ENCODE measurements at places on chromosomes 6 and 20.

GRCh38 chr6:77425216-77425615, 38.1 kb downstream of the HTR1B start:
- DNase-seq: no peak

- no peak for DNase-seq
Measured at GRCh38 chr20:49149281-49150045, 38.7 kb downstream of the STAU1 start.

DNA sequence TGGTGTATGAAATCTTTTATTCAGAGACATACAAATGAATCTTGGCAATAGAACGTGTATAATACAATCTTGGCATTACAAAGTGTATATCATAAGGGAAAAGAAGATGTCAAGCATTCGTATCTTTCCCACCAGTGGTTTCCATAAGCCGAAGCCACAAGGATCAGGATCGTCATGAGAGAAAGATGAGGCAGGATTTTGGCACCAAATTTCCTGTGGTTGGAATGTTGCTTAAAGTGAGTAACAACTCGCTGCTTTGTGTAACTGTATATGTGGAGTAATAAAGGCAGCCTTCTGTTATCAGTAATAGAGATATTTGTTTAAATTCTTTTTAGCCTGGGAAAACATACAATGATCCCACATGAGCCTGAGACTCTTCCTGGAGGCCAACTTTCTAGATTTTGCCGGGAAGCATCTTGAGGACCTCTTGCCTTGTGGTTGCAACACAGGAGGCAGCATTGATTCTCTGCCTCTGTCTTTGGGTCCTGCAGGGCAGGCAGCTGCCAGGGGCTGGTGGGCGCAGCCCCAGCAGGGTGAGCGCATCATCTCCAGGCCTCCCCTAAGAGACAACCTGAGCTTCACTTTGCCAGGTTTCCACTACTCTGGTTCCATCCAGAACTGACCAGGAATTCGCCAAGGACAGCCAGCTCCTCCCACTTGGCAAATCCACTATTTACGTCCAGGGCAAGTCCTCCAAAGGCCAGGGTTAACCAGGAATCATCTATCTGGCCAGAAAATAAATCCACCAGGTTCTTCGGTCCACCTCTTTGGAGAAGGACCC, 230.9 kb upstream of the SULF2 start:
- no peak for DNase-seq

DNA sequence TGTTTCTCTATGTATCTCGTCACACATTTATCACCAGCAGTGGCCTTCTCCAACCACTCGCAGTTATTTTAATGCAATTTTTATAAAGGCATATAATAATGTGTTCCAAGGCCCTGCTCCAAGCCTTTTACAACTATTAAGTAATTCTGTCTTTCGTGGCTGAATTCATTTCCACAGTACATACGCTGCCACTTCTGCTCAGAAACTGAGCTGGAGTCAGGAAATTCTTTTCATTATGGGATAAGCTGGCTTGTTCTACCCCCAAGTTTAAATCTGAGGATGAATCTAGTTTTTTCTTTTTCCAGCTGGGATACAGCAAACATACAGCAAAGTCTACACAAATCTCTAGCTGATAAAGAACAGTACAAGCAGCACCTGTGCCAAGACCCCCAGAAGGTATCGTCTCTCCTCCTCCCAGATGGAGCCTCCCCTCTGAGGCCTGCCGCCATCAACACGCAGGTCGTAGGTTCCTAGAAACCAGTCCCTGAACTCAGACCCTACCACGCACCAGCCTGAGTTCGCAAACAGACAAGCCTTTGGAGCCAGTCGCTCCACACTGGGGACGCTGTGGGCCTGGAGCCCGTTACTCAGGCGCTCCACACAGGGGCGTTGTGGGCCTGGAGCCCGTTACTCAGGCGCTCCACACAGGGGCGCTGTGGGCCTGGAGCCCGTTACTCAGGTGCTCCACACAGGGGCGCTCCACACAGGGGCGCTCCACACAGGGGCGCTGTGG, 263.5 kb downstream of the THBS2 start:
- no peak for DNase-seq

- no peak for DNase-seq
Measured at GRCh38 chr6:139515511-139515910, 141.1 kb upstream of the CITED2 start.

GRCh38 chr6:41850861-41851260, 44.3 kb downstream of the USP49 start:
- no peak for DNase-seq

DNA sequence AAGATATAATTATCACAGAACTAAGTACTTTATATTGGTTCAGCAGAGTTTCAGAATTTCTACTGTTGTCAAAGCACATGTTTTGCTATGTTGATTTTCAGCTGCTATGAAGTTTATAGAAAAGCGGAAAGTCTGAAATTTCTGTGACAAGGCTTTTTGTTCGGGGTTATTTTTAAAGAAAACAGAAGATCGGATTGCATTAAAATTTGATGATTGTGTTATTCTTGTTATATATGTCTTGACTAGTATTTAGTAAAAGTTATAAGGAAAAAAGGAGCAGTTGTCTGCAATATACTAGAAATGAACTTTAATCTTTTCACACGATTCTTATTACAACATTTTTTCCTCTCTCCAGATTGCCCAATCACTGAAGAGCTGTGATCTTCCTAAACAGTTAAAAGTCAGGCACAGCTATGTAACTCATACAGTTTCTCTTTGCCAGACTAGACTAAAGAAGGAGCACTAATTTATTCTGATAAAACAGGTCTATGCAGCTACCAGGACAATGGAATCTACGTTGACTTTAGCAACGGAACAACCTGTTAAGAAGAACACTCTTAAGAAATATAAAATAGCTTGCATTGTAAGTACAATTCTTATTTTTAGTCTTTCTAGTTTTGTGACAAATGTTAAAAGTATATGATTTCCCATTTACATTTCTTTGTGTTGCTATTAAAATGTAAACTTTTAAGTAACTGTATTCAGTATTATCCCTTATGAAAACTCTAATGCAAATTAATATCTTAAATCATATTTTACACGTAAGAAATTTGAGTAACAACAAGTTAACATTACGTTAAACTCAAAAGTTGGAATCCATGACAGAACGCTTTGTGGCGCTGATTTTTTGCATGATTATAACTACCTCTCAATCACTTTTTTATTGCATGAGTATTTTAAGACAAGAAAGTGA, at the start of gene ENPP3:
Gene ENPP3 (plus strand): TSS at position 423 of the 913 bp plus-strand sequence. CDS start 83 bp downstream, at position 506.
- no peak for DNase-seq

DNA sequence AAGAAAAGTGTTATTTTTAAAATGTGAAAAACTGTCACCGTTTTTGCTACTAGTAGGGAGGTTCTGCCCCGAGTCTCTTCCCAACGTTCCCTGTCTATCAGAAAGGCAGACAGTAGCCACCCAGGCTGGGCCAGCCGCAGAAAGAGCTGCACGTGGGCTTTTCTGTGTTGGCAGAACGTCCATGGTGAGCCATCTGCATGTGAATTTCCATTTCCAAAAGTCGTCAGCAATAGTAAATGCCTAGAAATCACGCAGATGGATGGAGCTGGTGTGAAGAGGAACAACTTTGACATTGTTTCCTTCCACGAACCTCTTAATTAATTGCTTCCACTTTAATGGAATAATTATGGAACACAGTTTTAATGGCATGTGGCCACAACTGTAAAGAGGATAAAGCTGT, 97.5 kb downstream of the FAM120B start:
- DNase-seq: no peak

DNA sequence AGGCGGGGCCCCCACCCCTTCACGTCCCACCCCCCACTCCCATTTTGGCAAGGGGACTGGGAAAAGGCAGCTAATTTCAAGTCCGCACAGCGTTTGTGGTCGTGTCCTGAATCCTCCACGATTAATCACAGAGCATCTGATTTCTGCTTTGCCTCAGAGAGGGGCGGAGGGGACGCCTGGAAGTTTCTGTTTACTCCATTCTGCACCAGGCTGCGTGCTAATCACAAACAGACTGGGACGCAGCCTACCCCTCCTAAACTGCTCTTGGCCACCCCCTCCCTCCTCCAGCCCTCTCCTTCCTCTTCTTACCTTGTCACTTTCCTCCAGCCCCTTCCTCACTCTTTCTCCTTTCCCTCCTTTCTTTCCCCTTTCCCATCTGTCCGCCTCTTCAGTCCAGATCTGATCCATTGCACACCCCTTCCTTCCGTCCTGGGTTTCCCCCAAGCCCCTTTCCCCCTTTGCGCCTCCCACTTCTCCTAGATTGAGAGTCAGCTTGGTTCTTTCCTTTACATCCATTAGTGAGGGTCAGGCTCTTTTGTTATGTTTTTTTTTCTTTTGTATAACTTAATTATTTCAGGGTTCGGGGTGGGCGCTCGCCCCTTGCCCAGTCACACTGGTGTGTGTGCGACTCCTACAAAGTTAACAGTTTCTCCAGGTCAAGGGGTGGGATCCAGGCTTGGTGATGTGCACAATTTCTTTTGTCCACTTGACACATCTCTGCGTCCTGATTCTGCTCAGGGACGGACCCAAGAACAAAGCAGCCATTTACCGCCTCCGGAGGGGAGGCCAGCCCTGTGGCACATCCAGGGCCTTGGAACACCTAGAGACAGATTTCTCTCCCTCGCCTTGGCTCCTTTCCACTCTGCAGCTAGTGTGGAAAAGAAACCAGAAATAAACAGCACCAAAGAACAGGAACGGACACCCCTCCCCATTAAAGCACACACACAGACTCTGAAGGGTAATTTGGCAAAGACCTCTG, 520 bp upstream of the RIPOR3 start:
- DNase-seq: no peak
